Hematopoietic multipotent progenitor cell (in vitro differentiated cells): ENCODE measurements at places on chromosomes 11 and 22.

DNA sequence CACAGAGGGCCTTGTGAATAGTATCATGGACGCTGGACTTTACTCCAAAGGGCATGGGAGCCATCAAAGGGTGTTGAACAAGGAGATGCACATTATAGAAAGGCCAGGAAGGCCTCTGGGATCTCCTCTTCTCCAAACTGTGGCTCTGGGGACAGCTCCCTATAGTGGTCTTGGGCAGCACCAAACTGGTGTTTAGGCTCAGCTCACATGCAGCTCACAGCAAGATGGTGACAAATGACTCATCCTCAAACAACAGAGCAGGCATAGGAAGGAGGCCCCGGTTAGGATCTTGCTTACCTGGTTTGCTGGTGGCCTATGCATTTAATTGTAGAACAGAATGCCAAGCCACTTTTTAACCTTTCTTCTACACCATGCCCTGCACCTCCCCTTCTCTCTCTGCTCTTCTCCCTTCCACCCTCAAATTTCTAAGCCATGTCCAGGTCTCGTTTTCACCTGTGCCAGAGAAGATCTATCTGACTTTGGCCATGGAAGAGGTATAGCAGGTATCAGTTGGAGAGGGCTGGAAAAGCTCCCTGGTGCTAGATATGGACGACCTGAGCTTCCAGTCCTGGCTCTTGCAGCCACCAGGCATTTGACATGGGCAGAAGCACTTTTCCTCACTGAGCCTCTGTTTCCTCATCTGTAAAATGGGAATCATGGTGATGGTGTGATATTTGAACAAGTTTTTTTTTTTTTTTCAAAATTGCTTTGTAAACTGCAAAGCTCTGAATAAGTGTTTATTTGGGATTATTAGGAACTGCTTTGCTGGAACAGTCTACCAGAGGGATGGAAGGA is 14.4 kb upstream of the EHF start:
- DNase-seq: no peak

DNA sequence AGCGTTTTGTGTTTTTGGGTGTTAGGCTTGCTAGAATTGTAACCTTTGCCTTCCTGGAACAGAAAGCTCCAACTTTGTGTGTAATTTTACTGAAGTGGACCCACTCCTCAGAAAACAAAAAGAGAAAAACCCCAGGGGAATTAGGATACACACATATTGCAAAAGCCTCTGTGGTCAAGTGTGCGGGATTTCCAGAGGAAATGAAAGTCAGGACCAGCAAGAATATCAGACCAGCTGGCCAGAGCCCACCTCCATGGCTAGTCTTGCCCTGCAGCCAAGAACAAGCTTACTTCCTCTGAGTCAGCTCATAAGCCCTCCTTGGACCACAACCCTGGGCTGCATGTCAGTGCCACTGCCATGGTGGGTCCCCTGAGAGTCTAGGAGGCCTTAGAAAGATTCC is 37.0 kb upstream of the FTH1 start:
- DNase-seq: no peak

DNA sequence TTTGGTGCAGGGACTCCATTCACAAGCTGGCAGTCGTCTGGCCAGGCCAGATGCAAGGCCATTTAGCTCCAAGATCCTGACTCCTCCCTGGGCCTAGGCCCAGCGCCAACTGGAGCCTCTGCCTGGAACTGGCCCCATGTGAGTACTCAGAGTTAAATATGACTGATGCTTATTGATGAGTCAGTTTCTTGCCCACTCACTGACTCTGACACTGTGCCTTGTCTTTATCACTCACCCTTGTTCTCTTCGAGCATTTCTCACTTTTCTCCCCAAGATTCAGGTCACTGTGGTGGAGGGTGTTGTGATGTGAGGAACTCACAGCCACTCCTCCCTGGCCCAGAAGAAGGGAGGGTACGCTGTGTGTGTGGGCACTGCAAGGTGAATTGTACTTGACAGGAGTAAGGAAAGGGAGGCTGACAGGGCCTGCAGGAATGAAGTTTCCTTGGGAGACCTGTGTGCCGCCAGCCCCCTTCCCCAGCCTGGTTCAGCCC is 23.2 kb upstream of the ST3GAL4 start:
- no peak for DNase-seq

DNA sequence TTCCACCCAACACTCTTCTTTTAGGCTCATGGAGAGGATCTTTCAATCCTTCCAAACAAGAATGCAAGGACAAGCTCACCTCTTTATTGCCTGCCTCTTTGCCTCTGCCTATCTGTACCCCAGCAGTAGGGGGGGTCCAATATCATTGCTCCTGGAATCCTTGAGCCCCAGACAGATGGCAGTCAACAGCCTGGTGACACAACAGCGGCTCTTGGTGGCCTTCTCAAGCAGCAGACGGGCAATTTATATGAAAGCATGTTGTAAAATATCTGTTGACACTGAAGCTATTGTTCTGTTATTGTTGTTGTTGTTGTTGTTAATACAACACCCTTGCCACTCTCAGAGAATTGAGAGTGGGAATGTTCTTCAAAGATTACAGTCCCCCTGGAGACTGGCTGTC is 480.0 kb upstream of the CADM1 start:
- DNase-seq: no peak

GRCh38 chr11:107293677-107294344 is 163.8 kb downstream of the CWF19L2 start:
- no peak for DNase-seq
